ENCODE measurements at places on chromosomes 1 and 21. TPM values are rescaled to one million over a fixed set of nuclear protein-coding genes. Genes with fewer than 3 reads are reported as not detected.
A peak's percentile ranks its signal among the peaks of the same experiment; 100 is the strongest.

- peak; percentile 63 for DNase-seq
These were observed 1.0 kb downstream of the F11R start for GRCh38 chr1:161019751-161020495.

GRCh38 chr1:37892151-37893047 lies 33.0 kb upstream of the MTF1 start:
- DNase-seq = no peak

GRCh38 chr1:34923490-34923889 lies 6.0 kb downstream of the DLGAP3 start:
- DNase-seq = no peak

CNR2 gene
- total RNA-seq = 0.02 TPM

GRCh38 chr1:62207187-62207586 lies 12.5 kb downstream of the L1TD1 start:
- no peak for DNase-seq

DNA sequence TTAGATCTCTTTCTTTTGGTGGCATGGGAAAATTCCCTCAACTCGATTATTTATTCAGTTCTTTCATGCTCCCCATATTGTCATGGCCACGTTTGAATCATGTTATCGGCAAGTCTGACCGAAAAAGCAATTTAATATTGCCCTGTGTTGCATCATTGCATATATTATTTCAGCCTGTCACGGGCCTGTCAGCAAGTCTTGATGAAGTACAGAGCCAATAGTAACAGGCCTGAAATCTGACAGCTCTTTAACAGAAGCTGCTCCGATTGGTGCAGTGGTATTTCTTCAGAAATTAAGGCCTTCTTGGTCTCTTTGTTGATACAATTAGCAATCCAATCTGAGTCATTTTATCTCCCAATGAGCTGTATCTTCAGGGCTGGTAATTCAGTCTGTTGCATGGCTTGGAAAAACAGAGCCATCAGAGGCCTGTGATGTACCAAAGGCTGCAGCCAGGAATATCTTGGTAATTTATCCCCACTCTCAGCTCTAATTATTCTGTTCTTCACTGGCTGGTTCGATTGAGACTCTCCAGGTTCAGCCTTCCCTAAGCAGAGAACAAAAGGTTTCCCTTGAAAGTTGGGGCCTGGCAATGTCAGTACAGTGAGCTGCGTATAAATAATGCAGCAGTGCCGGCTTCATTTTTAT lies 149.5 kb downstream of the FGGY start:
- no peak for DNase-seq

TXLNA gene
- total RNA-seq = 106 TPM

GRCh38 chr1:107965110-107965991 lies at the start of gene VAV3:
Gene VAV3, minus strand, starts transcription at chr1:107965180. Its CDS starts 311 bp downstream, at chr1:107964869.
- DNase-seq = peak; percentile 86

FCRLB gene
- not detected for total RNA-seq

GRCh38 chr1:29744684-29745490 lies 508.6 kb downstream of the PTPRU start:
- DNase-seq = no peak
